ENCODE measurements at places on chromosomes 1 and 21.
A peak's percentile ranks its signal among the peaks of the same experiment; 100 is the strongest.

DNA sequence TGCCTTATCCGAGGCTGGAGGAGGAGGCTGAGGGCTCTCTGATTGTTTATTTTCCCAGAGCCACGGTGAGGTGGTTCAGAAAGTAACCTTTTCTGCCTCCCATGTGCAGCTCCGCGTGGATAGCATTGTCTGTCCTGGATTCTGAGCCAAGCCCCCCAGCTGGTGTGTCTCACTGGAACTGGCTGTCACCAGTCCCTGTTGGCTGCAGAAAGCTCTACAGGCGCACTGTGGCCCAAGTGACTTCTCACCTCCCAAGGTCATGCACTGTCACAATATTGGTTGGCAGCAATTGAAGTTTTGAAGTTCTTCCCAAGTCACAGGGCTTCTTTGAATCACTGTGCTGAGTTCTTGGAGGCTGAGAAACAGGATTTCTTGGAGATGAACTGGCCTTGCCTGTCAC is 8.2 kb downstream of the BMP8A start:
- no peak for DNase-seq

DNA sequence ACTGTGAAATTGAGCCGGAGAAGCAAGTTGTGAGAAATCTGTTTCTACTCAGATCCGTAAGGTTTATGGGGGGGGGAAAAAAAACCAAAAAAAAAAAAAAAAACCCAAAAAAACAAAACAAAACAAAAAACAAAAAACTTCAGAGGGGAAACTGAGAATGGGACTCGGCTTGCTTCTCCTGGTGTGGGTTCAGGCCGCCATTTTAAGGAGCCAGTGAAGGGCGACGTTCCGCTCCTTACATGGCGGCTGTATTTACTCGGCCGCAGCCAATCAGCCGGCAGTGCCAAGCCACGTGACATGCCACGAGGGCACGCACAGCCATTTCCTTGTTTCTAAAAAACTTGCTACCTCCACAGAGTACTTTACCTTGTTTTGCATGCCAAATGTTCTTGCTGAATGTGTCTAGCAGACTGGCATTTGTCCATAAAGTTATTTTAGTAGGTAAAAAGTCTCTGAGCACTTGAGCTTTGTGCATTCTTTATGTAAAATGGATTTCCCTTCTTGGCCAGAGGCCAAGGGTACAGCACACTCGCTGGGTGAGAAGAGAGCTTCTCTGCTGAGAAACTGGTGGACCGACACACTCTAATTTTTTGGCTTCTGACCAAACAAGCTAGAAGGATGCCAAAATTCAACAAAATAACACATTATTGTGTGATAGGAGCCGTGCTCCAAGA is 101.8 kb downstream of the NFIA start:
- DNase-seq: peak; percentile 86

DNA sequence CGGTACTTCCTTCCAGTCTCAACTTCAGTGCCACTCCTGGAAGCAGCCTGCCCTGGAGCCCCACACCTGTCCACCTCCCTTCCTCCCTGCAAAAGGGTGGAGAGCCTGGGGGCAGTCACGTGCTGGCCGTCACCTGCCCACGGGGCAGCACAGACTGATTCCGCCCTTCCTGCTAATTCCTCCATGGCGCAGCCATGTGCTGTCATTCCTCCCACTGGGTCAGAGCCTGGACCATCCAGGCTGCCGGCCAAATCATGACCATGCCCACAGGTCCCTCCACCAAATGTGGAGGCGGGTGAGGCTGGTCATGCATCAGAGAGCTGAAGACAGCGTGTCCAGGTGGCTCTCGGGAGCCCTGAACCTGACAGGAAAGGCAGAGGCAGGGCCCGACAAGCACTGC is 24.4 kb upstream of the GPR153 start:
- no peak for DNase-seq

DNA sequence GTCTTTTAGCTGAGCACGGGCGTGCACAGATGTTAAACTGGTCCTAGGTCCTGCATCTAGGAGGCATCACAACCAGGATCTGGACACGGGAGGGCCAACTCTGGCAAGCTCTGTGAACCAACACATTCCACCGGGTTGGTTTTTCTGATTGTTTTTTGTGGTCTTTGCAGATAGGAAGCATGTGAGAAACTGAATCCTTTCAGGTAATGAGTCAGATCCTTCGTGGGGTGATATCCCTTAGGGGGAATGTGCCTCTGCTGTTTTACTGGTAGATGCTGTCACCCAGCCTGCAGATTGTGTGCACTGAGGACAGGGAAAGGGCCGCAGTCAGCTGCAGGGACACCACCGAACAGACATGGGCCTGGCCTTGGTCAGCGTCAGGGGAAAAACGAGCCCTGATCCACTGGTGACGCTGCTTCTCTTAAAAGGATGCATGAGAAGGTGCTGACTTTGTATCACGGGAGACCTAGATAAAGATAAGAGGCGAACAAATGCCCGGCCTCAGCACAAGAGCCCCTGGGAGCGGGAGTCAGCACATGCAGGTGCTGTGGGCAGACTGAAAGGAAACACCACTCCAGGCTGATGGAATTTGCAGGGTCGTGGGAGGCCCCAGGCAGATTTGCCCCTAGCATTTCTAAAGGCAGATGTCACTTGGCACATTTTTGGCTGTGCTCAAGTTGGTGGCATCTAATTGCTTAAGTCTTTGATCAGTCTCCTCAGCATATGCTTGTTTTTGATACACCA is 51.1 kb downstream of the DOP1B start:
- DNase-seq: peak; percentile 15

DNA sequence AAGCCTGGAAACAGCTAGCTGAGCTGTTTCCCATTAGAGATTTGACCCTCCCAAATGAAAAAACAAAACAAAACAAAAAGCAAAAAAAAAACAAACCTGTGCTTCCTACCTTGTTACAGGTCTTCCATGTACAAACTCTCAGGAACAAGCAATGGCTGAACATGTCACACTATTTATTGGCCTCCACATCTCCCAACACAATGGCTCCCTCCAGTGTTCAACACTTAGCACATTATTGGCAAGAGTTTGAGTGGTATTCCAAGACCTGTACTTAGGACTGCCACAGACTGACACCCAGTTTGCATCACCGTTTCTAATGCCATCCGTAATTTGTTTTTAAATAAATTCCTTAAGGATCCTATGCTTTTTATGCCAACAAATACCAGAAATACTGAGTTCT is 195.0 kb upstream of the OLFM3 start:
- DNase-seq: peak; percentile 7

DNA sequence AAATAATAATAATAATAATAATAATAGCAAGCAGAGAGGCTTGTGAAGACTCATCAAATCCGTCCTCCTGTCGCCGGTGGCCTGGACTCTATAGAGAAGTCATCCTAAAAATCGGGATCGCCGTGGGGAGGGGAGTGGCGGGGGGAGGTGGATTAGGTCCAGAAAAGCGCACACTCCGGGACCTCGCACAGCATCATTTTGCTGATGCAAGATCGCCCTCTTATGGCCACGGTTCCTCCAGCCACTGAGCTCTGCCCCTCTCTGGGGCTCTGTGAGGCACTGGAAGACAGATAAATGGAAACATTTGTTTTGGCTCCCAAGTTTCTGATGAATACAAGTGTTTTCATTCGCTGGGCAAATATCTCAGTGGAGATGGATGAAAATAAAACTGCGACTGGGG is 612.0 kb downstream of the MATN1 start:
- DNase-seq: peak; percentile 74

DNA sequence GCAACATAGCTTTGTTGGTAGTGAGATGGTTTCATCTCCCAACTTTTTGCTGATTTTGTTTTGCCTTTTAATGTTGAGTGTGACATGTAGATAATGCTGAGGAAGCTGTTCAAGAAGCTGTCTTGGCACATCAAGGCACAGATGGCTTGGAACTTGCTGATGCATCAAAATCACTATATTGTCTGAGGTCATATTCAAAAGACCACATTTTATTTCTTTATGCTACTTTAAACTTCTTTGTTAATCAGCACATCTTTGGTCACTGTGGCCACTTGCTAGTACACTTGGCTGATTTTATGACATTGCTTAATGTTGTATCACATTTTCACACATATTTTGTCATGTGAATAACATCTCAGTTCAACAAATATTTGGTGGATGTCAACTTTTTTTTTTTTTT is 87.1 kb upstream of the BCL10 start:
- DNase-seq: no peak

- no peak for DNase-seq
Observed at GRCh38 chr1:63915121-63915520, 141.3 kb downstream of the ROR1 start.

DNA sequence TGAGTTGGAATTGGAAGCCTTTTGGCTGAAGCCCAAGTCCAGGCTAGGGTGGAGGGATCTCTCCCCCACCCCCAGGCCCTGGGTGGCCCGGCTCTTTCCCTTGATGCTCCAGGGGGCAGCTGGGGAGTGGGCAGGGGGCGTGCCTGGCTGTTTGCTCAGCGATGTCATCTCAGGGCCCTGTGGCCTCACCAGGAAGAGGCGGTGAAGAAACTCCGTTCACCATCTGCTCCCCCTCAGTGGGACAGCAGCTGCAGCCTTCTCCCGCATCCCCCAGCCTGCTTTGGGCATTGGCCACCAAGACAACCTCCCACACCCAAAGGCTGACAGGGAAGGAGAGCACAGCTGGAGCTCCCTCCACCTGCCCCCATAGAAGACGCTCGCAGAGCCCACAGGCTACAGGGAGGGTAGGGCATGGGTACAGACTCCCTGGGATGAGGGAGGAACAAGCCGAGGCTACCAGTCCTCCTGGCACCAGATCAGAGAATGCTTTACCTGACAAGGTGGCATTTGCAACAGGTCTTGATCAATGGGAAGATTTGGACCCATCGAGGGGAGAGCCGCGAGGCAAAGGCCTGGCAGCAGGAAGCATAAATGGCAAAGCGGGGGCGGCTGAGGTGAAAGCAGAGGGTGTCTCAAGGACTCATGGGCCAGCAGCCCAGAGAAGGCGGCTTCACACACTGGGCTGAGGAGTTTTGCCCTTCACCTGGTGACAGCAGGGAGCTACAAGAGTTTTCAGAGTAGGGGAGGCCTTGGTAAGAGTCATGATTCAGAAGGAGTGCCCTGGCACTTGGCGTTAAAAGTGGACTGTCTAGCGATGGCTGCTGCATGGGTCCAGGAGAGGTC is 6.5 kb upstream of the GUCA2A start:
- DNase-seq: no peak

- no peak for DNase-seq
Observed at GRCh38 chr1:213409208-213409631, 358.2 kb downstream of the RPS6KC1 start.

DNA sequence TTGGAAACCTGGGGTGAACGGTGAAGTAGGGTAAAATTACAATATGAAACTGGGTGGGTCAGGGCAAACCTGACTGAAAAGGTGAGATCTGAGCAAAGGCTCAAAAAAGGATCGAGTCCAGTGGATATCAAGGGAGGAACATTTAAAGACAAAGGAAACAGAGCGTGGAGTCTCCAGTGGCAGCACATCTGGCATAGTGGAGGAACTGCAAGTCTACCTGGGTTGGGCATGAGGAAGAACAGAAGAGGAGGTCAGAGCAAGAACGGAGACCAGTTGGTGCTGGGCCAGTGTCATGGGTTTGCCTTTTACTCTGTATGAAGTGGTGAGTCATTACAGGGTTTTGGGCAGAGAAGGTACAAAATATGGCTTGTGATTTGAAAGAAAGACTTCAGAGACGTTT is 163.7 kb downstream of the NTPCR start:
- DNase-seq: no peak

DNA sequence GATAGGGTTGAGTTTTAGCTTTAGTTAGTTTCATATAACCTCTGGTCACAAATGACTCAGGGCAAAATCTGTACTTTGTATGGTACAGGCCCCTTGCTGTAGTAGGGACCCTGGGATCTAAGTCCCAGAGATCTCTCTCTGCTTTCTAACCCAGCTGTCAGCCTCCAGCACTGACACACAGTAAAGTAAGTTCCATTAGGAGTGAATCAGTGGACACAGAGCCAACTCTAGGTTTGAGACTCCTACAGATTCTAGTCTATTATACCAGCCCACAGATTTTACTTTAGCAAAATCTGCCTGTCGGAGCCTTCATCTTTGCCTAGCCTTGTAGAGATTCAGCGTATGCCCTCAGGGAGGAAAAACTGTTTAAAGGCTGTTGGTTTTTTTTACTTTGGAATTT is 52.5 kb downstream of the ANGPTL1 start:
- DNase-seq: peak; percentile 72

DNA sequence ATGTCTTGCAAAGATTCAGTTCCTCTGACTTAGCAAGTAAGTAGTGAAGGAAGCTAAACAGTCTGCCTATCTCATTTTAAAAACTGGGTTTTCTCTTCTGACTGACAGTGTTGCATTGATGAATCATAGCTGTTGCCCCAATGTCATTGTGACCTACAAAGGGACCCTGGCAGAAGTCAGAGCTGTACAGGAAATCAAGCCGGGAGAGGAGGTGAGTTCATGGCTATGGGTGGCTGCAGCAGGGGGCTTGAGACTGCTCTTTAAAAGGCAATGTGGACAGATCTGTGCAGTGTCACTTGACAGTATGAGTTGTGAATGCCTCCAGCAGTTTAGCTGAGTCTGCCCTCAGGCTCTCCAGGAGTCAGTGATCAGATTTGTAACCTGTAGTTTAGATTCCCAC is 46.6 kb downstream of the SMYD2 start:
- no peak for DNase-seq

GRCh38 chr1:208603721-208604120 is 359.5 kb upstream of the PLXNA2 start:
- no peak for DNase-seq

DNA sequence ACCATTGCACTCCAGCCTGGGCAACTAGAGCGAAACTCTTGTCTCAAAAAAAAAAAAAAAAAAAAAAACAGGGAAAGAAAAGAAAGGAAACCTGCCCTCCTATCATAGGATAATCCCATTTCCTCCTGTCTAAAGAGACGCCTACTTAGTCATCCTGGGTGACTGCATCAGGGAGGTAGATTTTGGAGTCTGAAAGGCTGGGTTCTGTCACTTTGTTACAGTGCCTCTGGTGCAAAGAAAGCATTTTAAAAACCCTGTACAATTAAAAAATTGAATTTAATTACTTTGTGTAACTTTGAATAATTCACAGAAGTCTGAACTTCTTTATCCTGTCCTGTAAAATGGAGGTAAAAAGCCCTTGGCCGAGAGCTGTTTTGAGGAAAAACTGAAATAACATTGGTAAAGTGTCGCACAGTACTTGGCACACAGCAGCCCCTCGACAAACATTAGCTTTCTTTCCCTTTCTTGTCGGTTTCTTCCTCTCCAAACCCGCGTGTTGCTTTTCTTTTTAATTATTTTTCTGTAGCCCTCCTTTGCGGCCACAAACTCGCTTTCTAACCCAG is 657 bp upstream of the HDAC1 start:
- DNase-seq: no peak

All from GM03348 (cell line).